ENCODE measurements at places on chromosomes 5 and 9.

GRCh38 chr5:174187481-174187880 lies 142.0 kb downstream of the NSG2 start:
- no peak for DNase-seq

DNA sequence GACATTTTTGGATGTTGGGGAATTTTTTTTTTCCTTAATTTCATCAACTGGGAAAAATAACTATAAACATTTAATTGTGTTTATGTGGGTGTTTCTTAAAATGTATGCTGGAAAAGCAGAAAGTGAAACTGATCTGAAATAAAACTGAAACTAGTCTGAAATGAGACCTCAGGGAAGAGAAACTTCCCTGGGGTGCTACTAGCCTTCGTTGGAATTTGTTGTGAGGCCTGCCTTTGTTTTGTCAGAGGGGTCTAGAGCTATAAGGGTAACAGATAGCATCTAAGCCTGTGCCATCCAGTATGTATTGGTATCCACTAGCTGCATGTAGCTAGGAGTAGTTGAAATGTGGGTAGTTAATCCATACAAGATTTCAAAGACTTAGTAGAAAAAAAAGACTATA lies 10.4 kb downstream of the ZNF618 start:
- DNase-seq, result no peak

GRCh38 chr5:130871346-130872086 lies 293.5 kb downstream of the HINT1 start:
- no peak for DNase-seq

DNA sequence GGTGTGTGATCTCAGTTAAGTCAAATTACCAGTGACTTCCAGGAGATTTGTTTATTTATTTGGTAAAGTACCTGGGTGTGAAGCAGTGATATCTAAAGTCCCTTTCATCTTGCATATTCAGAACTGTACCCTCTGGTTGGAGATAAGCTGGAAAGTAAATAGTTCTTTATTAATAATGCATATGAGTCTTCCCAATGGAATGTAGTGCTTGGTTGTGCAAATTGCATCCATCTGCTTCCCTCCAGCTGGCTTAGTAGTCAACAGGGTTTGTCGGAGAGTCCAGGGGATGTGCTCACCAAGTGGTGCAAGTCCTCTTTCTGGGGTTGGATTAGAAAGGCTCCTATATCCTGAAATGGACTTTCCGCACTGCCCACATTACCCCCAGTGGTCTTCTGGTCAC lies 42.0 kb downstream of the TRPM3 start:
- DNase-seq, result no peak

DNA sequence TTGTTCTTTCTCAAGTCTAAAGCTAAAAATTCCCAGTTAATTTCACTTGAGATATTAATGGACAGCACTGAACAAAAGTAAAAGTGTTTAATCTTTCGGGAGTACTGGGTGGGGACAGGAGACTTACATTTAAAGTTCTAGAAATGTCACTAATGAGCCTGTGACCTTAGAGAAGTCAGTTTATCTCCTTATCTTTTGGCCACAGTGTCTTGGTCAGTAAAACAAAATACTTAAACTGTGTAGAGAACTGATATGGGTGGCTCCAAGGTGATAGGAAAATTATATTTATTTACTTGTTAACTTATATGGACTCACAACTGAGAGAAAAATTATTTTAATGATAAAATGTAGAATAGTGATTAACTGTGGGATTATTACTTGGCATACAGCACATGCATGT lies 8.9 kb downstream of the IPO11 start:
- DNase-seq, result no peak

All from NCI-H510A (cell line).